ENCODE measurements at places on chromosomes 11 and 22.
A peak's percentile ranks its signal among the peaks of the same experiment; 100 is the strongest.

- no peak for ATAC-seq
Observed at GRCh38 chr11:123055191-123055901, 6.6 kb downstream of the HSPA8 start.

DNA sequence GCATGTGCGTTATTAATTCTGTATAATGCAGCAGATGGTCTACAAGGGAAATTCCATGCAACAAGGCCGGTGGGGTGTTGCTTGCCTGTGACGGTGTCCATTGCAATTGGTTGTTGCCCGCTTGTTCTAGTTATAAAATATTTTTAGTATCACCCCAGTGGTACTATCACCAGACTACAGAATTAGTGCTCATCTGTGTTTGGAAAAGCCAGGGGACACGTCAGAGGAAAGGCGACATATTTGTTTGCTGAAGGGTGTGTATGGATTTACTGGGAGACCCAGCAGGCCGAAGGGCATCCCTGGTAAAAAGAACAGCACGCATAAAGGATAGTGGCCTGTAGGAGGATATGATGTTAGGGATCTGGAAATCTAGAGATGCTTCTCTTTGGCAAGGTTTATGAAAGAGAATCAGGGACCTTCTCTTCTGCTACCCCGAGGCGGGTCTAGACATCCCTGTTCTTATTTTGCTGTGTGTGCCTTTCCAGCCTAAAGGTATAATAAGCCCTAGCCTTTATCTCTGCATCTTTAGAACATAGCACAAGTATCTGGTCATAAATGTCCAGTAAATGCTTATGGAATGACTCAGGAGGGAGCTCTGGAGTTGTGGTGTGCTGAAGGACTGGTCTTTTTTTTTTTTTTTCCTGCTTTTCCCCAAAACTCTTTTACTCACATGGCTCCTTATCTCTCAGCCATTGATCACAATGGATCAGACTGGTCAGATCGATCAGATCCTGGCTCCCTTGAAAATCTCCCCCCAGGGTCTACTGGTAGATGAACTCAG, 90.9 kb downstream of the LDLRAD3 start:
- ATAC-seq = peak; percentile 61

GRCh38 chr22:47407461-47408025, 645.1 kb downstream of the TBC1D22A start:
- no peak for ATAC-seq

DNA sequence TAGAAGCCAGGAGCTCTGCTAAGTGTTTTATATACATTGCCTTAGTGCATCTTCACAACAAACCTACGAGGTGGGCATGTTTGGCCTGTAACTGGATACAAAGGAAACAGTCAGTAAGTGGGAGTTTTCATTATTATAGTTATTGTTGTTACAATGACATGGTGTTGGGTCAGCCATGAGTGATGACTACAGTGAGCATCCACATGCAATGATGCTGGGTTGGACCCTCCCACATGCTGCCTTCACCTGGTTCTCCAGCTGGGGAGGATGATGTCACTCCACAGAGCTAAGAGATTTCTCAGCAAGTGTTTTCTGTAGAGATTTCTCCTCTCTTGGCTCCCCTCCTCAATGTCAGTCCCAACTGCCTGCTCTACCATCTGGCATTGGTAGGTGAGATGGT, 59.3 kb downstream of the EHF start:
- ATAC-seq = peak; percentile 60

DNA sequence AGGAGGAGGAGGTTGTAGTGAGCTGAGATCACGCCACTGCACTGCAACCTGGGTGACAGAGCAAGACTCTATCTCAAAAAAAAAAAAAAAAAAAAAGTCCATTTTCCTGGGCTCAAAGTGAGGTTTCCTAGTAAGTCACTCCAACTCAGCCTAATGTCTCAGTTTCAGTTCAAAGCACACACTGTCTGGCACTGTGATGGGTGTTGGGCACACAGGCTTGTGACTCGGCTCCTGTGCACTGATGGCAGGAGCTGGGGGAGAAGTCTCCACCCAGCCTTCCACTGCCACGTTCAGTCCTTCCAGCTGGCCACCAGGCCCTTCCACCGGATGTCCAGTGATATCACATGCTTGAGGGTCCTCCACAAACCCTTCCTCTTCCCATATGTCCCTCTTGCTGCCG, 186.0 kb downstream of the CEP164 start:
- ATAC-seq = no peak

DNA sequence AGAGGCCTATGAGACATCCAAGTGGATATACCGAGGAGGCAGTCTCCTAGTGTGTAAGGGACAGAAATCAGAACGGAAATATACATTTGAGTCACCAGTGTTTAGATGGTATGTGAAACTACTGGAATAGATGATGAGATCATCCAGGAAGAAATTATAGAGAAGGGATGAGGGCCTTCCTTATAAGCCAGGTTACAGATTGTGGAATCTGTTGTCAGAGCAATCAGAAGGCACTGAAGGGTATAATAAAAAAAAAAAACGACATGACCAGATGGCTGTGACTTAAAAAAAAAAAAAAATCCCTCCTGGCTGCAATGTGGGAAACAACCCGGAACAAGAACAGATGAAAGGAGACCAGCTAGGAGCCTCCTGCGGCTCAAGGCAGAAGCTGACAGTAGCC, 2.7 kb downstream of the MAJIN start:
- peak; percentile 91 for ATAC-seq

- no peak for ATAC-seq
Observed at GRCh38 chr11:107711861-107712755, at the start of gene SLN. TSS of gene SLN (minus strand) at chr11:107712056.

DNA sequence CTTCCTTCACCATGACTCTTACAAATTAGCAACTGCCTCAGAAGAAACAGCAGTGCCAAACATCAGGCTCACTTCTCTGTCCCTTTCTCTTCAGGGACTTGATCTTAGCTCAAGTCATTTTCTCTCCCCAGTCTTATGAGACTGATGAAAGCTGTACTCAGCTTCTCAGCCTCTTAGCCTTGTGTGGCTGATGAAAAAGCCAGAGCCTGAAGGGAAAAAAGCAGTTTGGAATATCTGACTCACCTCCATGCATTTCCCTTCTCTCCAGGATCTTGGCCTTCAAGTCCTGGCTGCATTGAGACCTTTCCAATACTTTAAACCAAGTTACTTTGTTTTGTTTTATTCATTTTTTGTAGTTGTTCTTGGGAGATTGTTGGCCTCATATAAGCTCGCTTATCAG, 195.9 kb downstream of the SPON1 start:
- no peak for ATAC-seq

- ATAC-seq = no peak
Observed at GRCh38 chr11:116939499-116939898, 102.1 kb upstream of the APOA1 start.
